PC-9 (cell line): ENCODE measurements at places on chromosomes 5 and 9. TPM values are rescaled to one million over a fixed set of nuclear protein-coding genes. Genes with fewer than 3 reads are reported as not detected.
A peak's percentile ranks its signal among the peaks of the same experiment; 100 is the strongest.

- no peak for DNase-seq
These were observed 131.6 kb downstream of the GOLPH3 start for GRCh38 chr5:32042551-32042961.

GPR151 gene
- total RNA-seq, result not detected in 2 replicates

- DNase-seq, result peak; percentile 3
These were observed 388.7 kb downstream of the CETN3 start for GRCh38 chr5:90020575-90021538.

GRCh38 chr9:65458992-65459391 is 174.0 kb upstream of the FOXD4L5 start:
- no peak for DNase-seq
